Daoy (cell line): ENCODE measurements at places on chromosomes 3 and 15. TPM values are rescaled to one million over a fixed set of nuclear protein-coding genes. Genes with fewer than 3 reads are reported as not detected.

PPP2R3A gene
- 6.5 and 10.2 TPM in 2 replicates for total RNA-seq

NAALADL2 gene
- total RNA-seq: 1.5 and 8.7 TPM in 2 replicates

DHFR2 gene
- total RNA-seq: 2.5 and 3.5 TPM in 2 replicates

SEMA6D gene
- 0.12 and 0.40 TPM in 2 replicates for total RNA-seq

EID1 gene
- total RNA-seq: 197 and 267 TPM in 2 replicates

PARP6 gene
- 14.3 and 20.6 TPM in 2 replicates for total RNA-seq

- DNase-seq: no peak
These were observed 85.9 kb downstream of the TNIK start for GRCh38 chr3:171374260-171374659.

DNA sequence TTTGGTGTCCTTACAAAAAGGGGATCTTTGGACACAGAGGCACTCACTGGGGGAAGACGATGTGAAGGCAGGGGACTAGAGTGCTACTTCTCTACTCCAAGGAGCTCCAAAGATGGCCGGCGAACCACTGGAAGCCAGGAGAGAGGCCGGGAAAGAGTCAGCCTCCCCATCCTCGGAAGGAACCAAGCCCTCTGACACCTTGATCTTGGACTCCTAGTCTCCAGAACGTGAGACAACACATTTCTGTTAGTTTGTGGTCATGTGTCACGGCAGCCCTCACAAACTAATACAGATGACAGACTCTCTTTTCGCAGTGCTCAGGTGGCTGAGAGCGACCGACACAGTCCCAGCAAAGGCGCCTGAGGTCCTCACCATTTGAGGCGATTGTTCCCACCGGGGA lies 24.4 kb upstream of the ATP2B2 start:
- DNase-seq: no peak

DNA sequence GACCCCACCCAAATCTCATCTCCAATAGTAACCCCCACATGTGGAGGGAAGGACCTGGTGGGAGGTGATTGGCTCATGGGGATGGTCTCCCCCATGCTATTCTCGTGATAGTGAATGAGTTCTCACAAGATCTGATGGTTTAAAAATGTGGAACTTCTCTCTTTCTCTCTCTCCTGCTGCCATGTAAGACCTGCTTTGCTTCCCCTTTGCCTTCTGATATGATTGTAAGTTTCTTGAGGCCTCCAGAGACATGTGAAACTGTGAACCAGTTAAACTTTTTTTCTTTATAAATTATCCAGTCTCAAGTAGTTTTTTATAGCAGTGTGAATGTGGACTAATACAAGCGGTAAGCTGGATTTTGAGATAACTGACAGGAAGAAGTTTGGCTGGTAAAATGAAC lies 60.3 kb upstream of the MBNL1 start:
- no peak for DNase-seq

DNA sequence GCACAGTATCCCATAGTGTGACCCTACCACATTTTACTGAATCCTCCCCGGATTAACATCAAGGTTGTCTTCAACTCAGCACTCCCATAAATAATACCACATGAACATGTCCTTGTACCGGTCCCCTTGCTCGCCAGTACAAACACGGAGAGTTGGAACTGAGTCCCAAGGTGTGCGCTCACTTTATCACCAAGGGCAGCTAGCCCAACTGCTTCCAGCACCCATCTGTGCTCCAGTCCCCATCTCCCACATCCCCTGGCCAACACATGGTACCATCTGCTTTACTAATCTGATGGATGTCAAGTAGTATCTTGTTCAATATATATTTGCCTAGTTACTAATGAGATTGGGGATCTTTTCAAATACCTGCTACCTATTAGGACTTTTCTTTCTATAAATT lies 64.7 kb downstream of the ISG20 start:
- no peak for DNase-seq

GRCh38 chr3:134839990-134840389 lies 44.9 kb downstream of the EPHB1 start:
- DNase-seq: no peak

GRCh38 chr15:53976844-53977392 lies 1.3 kb upstream of the UNC13C start:
- DNase-seq: no peak
